ENCODE measurements at places on chromosomes 16 and 17. TPM values are rescaled to one million over a fixed set of nuclear protein-coding genes. Genes with fewer than 3 reads are reported as not detected.

Gene ADORA2B
- 69.1 TPM for total RNA-seq

Gene IGF2BP1
- not detected for total RNA-seq

Gene SLC52A1
- total RNA-seq: 0.62 TPM

Gene KRT23
- total RNA-seq: 2.6 TPM

Gene TIMP2
- 3.3 TPM for total RNA-seq

Gene MPHOSPH6
- total RNA-seq: 56.3 TPM

Gene ADAD2
- not detected for total RNA-seq

Gene KRT27
- not detected for total RNA-seq

Gene CD7
- total RNA-seq: not detected

Gene KRT40
- total RNA-seq: not detected

Gene SPEM3
- not detected for total RNA-seq

Gene KRT20
- not detected for total RNA-seq

Gene TBC1D3
- total RNA-seq: not detected

Gene B4GALNT2
- total RNA-seq: 3.5 TPM

Gene HOXB3
- total RNA-seq: not detected

Gene HBM
- total RNA-seq: not detected

Gene CPHXL
- not detected for total RNA-seq

Gene KRT12
- total RNA-seq: not detected

Gene SCARF1
- 0.16 TPM for total RNA-seq

Gene KARS1
- total RNA-seq: 260 TPM

Gene CDH11
- 66.0 TPM for total RNA-seq

Gene CEP20
- 41.5 TPM for total RNA-seq

Gene ADGRG1
- total RNA-seq: 83.5 TPM

Gene MED1
- 16.4 TPM for total RNA-seq

Gene SLC47A2
- total RNA-seq: not detected

Gene KREMEN2
- total RNA-seq: 11.7 TPM

Gene KCNG4
- total RNA-seq: not detected

Gene DHRS7C
- not detected for total RNA-seq

Gene CALB2
- total RNA-seq: not detected

Gene SLC16A6
- 0.04 TPM for total RNA-seq

Gene TPSG1
- not detected for total RNA-seq

Gene OTOP2
- not detected for total RNA-seq

Gene C17orf113
- 0.38 TPM for total RNA-seq

Gene CDRT15L2
- not detected for total RNA-seq

Gene RAP1GAP2
- 40.1 TPM for total RNA-seq

Gene BCL6B
- total RNA-seq: not detected

Gene ELMO3
- 70.0 TPM for total RNA-seq
